Dermis microvascular lymphatic vessel endothelial cell (primary cell): ENCODE measurements at places on chromosomes 1 and 21. TPM values are rescaled to one million over a fixed set of nuclear protein-coding genes. Genes with fewer than 3 reads are reported as not detected.

- no peak for DNase-seq
These were observed 3.5 kb upstream of the UTS2 start for GRCh38 chr1:7856345-7856744.

- no peak for DNase-seq
These were observed 66.0 kb upstream of the CR1L start for GRCh38 chr1:207578796-207579435.

DNA sequence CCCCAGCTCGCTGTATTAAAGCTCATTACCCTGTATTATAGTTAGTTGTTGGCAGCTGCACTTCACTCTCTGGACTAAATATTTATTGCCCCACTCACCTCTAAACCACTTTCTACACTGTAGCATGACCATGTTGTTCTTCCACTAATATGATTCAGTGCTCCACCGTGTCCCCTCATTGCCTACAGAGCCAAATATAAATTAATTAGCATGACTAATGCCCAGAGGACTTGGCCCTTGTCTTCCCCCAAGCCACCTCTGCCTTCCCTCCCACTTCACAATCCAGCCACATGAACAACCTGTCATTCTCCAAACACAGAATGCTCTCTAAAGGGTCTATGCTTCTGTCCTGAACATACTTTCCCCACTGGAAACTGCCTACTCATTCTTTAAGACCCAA lies 276.5 kb downstream of the PLPP3 start:
- DNase-seq = no peak

GRCh38 chr1:242585616-242586359 lies 61.3 kb upstream of the PLD5 start:
- DNase-seq = no peak

- peak; percentile 89 for DNase-seq
These were observed 44.9 kb downstream of the C1orf198 start for GRCh38 chr1:230823426-230823825.

GRCh38 chr1:114677691-114678090 lies 7.8 kb upstream of the DENND2C start:
- DNase-seq = no peak

DNA sequence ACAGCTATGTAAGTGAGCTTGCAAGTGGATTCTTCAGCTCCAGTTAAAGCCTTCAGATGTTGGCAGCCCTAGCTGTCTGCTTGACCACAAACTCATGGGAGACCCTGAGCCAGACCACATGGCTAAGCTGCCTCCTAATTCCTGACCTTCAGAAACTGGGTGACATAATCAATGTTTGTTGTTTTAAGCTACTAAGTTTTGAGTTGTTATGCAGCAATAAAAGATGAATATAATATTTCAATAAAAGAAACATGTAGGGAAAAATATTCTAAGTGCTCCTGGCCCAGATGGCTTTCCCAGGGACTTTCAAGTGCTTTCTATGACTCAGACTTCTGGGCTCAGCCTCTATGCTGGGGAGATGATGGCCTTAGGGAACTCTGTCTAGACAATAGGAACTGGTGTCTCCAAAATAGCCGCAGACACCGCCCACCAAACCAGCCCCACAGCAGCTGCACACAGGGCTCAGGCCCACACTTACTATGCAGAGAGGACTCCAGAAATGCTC lies 20.3 kb upstream of the AZIN2 start:
- DNase-seq = peak; percentile 63

DNA sequence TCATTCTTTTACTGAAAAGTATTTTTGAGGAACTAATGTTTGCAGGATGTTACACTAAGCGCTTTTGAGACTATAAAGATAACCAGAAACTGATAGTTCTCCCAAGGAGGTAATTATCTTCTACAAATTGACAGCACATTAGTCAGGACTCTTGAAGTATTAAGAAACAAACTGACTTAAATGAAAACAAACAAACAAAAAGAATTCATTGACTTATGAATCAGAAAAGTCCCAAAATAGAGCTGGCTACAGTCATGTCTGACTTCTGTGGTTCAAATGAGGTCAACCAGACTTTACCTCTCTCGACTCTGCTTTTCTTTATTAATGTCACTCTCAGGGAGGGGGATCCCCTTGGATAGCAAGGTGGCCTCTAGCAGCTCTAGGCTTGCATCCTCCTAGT lies 296.8 kb downstream of the TPR start:
- no peak for DNase-seq

- no peak for DNase-seq
These were observed 29.1 kb upstream of the C21orf91 start for GRCh38 chr21:17848228-17848627.

DNA sequence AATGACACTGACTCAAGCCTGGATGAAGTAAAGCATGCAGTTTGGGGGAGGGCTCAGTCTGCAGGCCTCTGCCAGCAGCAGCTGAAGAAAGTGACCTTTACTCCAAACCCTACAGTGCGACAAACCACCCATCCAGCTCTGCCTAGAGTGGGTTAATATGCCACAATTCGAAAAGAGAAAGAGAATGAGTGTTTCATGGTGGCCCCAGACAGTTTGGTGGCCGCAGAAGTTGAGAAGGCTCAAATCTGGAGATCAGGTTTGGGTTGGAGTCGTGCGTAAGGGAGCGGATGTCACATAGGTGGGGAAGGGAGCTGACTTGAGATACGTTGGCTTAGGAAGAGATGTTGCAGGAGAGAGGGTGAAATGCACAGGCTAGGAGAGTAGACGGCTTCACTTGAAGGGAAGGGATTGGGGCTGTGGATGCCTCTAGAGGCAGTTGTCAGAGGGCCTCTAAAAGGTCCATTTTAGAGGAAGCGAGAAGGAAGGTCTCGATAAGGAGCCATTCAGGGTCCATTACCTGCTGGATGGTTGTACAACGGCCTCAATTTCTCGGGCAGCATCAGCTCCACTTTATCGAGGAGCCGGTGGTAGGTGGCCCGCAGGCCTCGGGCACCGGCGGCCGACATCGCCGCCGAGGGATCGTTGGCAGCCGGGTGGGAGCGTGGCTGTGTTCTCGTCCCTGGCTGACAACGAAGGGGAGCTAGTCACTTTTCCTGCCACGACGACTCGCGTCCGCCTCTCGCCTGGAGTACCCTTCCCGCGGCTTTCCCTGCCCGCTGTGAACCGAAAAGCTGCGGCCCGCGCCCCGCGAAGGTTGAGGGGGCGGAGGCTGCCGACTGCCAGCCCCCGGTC lies 1.0 kb upstream of the DCAF6 start:
- peak; percentile 37 for DNase-seq

DNA sequence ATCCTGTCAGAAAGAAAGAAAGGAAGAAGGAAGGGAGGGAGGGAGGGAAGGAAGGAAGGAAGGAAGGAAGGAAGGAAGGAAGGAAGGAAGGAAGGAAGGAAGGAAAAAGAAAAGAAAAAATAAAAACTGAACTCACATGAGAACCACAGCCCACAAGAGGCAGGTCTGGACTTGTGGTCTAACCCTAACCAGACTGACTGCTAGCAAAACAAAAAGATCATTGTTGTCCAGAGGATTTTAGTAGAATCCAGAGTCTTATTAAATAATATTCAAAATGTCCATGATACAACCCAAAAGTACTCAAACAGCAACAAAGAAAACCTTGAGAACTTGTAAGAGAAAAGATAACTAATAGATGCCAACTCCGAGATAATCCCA lies 4.7 kb upstream of the ITGB2 start:
- DNase-seq = no peak

- DNase-seq = no peak
These were observed 6.1 kb downstream of the RNF223 start for GRCh38 chr1:1067860-1068516.

DNA sequence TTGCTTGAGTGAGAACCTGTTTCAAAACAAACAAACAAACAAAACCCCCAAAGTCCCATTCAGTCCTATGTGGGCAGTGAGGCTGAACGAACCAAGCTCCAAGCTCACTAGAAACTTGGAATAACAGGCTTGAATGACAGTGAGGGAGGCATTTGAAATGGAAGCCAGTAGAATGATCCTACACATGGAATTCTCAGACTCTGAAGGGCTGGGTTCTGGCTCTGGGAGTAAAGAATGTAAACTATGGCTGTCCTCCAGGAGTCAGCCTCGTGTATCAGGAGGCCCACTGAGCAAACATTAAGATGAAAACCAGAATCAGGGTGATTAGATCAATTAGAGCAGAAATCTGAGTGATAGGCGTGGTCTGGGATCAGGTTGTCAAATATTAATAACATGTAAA lies 14.9 kb downstream of the PCP4L1 start:
- no peak for DNase-seq

DNA sequence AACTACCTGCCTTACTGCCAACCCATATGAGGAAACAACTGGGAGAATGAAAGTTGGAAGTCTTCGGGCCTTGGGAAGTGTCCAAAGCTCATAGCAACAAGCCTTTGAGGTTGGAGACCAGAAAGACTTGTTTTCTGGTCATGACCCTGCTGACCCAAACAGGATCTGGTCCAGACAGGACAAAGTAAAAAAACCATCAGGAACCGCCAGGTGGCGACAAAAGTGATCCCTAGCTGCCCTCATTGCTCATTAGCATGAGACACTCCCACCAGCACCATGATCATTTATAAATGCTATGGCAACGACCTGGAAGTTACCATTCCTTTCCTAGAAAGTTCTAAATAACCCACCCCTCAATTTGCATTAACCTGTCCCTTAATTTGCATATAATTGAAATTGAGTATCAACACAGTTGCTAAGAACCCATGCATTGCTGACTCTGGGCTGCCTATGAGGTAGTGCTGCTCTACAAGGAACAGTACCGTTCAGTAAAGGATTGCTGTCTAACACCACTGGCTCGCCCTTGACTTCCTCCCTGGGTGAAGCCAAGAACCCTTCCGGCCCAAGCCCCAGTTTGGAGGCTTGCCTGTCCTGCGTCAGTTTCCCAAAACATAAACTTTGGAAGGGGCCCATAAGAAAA lies 89.0 kb downstream of the URB2 start:
- no peak for DNase-seq

DNA sequence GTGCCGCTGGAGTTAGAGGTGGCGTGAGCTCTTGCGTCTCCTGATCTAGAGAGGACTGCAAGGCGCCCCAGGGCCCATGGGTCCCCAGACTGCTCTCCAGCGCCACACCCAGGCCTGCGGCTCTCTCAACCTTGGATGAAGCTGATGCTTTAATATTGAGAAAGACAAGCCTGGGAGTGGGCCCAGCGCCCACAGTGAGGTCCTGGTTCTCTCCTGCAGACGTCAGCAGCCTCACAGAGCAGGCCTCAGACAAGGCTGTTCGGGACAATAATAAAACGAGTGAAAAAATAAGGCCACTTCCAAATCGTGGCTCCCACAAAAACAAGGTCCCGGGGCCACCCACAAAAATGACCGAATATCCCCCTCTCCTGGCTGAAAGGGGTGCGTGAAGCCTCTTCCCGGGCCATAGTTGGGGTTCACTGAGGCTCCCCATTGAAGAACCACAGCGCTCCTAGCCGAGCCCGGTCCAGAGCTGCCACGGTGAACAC lies 6.0 kb upstream of the DNMT3L start:
- DNase-seq = peak; percentile 9

DNA sequence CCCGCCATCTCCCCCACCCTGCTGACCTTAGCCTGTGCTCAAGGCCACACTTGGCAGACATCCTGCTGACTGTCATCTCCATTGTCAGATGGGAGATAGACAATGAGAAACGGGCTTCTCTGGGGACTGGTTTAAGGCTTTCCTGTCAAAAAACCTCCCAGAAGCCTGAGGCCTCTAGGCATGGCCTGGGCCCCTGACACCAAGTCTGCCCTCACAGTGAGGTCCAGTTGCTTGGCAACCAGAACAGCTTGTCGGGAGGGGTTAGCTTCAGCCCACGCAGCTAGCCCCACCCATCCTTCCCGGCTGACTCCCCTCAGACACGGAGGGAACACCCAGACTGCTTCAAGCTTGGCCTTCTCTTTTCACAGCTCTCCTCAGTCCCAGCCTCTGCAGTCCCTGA lies 11.0 kb downstream of the PLEKHA6 start:
- DNase-seq = no peak

GRCh38 chr1:75174031-75174760 lies 40.0 kb downstream of the LHX8 start:
- no peak for DNase-seq

GRCh38 chr21:44513389-44514217 lies 26.4 kb downstream of the KRTAP10-1 start:
- no peak for DNase-seq

DNA sequence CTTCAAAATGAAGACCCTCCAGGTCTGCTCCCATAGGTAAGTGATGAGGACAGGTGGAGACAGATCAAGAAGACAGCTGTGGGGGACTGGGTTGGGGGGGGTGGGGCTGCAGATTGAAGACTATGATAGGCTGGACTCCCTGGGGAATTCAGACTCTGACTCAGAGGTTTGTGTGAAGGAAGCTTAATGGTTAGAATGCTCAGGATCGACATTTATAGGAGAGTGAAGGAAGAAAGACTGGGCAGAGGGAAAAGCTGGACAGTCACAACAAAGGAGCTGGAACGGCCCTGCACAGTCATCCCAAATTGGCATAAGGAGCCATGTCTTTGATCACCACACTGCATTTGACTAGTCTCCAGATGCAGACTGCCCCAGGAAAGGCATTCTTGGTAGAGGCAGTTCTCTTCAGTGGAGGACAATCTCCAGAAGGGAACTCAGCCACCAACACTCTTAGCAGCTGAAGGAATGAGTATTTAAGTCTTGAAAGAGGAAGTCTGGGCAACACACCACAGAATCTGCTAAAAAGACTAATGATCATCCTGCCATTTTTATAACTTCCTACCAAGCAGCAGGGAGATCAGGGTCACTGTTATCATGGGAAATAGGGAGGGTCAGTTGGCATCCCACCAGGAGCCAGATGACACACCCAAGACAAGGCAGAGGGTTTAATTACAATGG lies 120.0 kb upstream of the ZC3H11B start:
- DNase-seq = no peak

DNA sequence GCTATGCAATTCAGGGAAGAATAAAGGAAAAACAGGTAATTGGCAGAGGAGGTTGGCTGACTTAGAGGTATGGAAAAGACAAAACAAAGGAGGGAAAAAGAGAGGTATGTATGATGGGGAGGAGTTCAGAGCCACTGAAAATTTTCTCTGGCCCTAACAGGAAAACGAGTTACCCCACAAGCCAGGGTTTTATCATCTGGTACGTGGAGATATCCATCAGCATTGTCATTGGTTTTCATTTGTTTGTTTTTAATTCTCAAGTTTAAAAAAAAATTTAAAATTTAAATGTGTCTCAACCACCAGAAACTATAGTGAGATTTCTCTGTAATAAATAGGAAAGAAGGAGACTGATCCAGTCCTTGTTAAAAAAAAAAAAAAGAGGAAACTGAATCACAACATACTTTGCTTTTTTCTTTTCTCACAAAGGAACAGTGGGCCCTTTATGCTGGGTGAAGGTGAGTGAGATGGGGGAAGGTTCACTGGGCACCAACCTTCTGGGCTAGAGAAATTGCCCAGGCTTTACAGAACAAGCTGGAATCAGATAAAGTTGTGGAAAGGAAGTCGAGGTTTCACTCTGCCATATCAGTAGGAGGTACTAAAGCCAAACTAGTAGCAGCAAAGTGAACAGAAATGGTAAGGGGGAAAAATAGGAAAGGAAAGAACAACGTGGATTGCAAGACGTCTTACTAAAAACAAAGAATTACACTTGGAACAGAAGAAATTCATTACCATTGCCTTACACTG lies 2.7 kb downstream of the IFNAR2 start:
- DNase-seq = no peak

Gene FCRL5
- not detected in 2 replicates for total RNA-seq

Gene TMEM240
- 1.0 and 1.4 TPM in 2 replicates for total RNA-seq

Gene ADAMTS5
- total RNA-seq = 0.39 and 1.4 TPM in 2 replicates

Gene CNST
- 15.9 and 30.5 TPM in 2 replicates for total RNA-seq

Gene MTX1
- 32.7 and 36.1 TPM in 2 replicates for total RNA-seq

Gene OVAAL
- not detected in 2 replicates for total RNA-seq

Gene AXDND1
- total RNA-seq = under 0.01 TPM in 1 of 2 replicates, not detected in the other
